ENCODE measurements at places on chromosomes 12 and 14. TPM values are rescaled to one million over a fixed set of nuclear protein-coding genes. Genes with fewer than 3 reads are reported as not detected.

GRCh38 chr14:69610874-69611171, 573 bp upstream of the SUSD6 start:
- H3K27me3 ChIP-seq: no peaks in the 10 kb centered on the region
- DNase-seq: no peak
- no peaks in the 10 kb centered on the region for H3K36me3 ChIP-seq
- peaks cover 27% of the 10 kb centered on the region for H3K4me1 ChIP-seq
- H3K27ac ChIP-seq: peak overlapping the region; percentile 83
- H3K4me3 ChIP-seq: peak overlapping the region; percentile 58

DNA sequence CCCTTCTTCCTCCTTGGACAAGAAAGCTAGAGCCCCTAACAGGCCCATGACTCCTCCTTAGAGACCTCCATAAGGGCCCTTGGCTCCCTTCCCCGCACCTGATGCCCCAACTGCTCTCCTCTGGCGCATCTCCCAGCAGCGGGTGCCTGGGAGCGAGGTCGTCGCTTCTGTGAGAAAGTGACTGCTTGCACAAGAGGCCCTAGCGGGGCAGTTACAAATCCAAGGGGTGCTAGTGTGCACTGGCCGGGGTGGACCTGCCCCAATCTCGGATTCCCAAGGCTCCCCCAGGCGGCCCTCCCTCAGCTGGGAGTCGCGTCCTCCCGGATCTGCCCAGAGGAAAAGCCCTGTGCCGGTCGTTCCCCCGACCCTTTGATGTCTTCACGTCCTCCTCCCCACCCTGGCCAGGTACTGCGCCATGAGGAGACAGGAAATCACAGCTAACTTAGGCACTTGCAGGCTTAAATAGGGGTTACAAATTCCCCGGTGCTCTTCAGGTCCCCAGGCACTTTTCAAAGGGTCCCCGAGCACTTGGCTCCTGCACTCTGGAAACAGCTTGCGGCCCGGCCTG, 2.8 kb downstream of the NKX2-8 start:
- H3K27me3 ChIP-seq: peaks cover 94% of the 10 kb centered on the region
- H3K36me3 ChIP-seq: no peaks in the 10 kb centered on the region
- H3K27ac ChIP-seq: no peak overlapping the region
- H3K4me3 ChIP-seq: no peak overlapping the region
- DNase-seq: no peak

DNA sequence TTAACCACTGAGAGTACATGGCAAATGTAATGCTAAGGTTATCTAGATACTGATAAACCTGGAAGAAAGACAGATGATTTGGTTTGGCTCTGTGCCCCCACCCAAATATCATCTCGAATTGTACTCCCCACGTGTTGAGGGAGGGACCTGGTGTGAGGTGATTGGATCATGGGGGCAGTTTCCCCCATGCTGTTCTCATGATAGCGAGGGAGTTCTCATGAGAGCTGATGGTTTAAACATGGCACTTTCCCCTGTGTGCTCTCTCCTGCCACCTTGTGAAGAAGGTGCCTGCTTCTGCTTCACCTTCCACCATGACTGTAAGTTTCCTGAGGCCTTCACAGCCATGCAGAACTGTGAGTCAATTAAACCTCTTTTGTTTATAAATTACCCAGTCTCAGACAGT, 14.2 kb downstream of the NOXRED1 start:
- no peak overlapping the region for H3K4me3 ChIP-seq
- DNase-seq: no peak
- H3K27ac ChIP-seq: no peak overlapping the region
- no peaks in the 10 kb centered on the region for H3K27me3 ChIP-seq

The DBX2 gene
- total RNA-seq: 5.0 TPM
